AML-193 (cell line): ENCODE measurements at places on chromosomes 11 and 22.

DNA sequence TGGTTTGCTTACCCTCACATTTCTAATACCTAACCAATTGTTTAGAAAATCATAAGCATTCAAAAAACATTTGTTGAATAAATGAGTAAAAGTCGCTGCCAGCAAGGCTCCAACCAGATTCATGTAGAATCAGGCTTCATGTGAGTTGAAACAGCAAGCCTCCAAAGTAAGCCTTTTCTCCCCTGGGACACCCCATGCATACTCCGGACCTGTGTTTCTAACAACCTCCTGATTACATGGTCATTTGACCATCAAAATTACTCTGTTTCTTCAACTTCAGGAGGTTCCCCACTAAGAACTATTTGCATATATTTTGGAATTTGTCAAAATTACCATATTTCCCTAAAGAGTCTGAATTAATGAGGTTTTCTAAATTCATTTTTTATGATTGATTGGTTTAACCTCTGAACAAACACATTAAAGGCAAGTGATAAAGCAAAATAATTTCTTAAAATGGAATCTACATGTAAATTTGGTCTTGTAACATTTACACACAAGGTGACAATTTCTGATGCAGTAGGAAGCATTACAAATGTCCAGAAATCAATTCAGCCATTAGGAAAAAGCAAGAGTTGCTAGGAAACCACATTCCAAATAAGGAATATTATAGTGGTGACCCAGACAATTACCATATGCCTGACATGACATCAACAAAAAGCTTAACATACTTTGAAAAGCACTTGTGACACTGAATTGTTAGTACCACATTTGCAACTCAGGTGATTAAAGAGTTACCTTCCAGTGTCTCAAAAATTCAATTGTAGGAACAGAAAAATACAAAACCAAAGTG lies 252.6 kb downstream of the GUCY1A2 start:
- DNase-seq = no peak

DNA sequence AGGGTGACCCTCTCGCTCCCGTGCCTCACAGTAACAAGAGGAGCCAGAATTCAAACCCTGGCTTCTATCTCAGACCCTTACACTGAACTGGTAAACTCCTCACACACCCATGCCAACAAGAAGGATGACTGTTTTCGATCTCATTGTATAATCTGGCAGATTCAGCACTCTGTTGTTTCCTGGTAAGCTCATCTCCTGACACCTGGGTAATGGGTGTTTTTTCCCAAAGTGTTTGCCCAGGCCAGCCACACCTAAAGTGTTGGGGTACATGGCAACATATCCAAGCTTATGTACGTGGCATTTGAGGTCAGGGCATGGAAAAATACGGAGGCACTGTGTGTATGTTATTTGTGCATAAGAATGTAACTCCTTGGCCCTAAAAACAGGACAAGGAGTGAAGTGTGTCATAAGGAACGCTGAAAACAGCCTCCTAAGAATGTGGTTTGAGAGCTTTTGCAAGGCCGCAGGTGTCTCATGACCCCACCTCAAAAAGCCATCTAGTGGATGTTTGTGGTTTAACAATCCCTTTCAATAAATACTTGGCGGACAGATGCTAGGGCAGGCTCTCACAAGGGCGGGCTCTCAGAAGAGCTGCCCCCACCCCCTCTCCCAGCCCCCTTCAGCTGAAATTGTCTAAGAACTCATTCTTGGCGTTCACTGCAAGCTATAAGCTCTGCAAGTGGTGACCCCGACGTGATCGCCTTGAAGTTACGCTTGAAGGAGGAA lies at the start of gene MS4A15:
TSS of gene MS4A15 (plus strand) at position 561 of the 726 bp plus-strand sequence. CDS start 6,867 bp downstream, outside the sequence.
- DNase-seq = peak; percentile 16

DNA sequence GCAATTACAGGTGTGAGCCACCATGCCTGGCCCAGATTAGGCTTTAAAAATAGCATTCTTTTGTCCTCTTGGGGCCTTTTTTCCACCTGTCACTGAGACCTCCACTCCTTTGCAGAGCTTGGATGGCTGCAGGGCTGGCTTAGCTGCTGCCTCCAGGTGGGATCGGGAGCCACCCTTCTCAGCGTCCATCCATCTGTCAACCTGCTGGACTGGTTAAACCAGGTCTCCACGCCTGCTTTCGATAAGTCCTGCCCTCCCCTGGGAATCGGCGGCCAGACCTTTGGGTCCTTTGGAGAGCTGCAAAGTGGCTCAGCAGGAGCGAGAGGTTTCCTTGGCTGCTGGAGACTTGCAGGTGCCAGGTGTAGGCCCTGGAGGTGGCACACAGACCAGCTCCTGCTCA lies 23.4 kb upstream of the GRAMD4 start:
- no peak for DNase-seq

GRCh38 chr11:28992996-28993395 lies 884.8 kb downstream of the METTL15 start:
- no peak for DNase-seq

GRCh38 chr11:26632691-26633159 lies 60.7 kb upstream of the MUC15 start:
- no peak for DNase-seq

- no peak for DNase-seq
These were observed 62.2 kb upstream of the INCENP start for GRCh38 chr11:62061356-62062222.

GRCh38 chr11:102590276-102591049 lies 34.7 kb downstream of the MMP20 start:
- DNase-seq = peak; percentile 41

DNA sequence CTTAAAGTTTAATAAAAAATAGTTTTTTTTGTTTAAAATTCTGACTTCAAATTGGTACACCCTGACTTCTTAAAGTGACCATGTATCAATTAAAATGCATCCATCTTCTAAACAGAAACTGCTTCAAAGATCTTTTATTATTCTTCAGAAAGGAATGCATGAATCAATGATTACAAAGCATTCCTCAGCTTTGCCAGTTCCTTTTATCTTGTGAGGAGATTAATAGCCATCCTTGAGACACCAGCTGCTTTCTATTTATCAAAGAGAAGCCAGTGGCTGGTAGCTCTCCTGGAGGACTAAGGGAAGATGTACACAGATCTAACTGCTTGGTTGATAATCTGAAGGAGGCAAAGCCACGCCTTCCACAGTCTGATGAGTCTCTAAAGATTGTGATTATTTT lies 2222.5 kb downstream of the LRRC4C start:
- DNase-seq = no peak
